ENCODE measurements at places on chromosomes 3 and 15. TPM values are rescaled to one million over a fixed set of nuclear protein-coding genes. Genes with fewer than 3 reads are reported as not detected.

DNA sequence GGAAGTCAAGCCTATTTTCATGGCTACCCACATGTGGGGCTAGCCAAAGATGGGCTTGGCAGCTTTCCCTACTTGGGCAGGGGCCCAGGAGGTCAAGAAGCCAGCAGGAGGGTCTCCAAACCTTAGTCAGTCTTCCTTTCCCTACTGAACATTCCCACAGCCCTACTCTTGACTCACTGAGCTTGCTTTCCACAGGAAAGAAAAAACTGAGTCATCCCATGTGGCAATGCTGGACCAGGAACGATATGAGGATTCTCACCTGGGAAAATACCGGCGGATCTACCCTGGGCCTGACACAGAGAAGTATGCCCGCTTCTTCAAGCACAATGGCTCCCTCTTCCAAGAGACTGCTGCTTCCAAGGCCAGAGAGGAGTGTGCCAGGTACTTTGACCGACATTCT is 3.7 kb upstream of the NGRN start:
- DNase-seq: no peak

- no peak for DNase-seq
Measured at GRCh38 chr3:71488391-71488809, 95.1 kb downstream of the FOXP1 start.

Gene TRPC1
- polyA plus RNA-seq: 9.4 TPM

Gene SCAANT1
- polyA plus RNA-seq: not detected

Gene SEMA5B
- not detected for polyA plus RNA-seq

DNA sequence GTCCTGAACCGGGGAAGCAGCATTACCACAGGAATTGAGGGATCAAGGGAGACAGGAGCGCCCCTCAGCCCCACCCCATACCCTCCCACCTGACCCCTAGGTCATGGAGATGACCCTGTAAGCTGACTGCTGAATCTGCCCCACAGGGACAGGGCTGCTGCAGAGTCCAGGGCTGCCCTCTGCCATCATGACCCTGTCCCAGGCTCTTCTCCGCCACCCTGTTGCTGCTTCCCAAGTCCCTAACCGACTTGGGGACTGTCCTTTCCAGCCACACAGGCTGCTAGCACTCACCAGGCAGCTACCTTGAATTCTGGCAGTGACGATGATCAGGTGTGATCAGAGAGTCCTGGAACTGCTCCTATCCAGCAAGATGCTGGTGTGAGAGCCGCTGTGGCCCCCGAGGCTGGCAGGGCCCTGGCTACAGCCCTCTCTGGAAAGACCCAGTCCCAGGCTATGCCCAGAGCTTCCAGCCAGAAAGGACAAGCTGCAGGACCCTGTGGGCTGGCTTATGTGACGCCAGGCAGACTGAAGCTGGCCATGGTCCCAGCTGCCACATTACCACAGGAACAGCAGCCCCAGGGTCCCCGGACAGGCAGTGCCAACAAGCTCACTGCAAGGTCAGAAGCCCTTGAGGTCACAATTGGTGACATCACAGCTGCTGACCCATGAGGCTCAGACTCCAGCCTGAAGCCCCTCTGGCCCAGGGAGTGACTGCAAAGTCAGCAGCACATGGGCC is at the start of gene C3orf22:
Gene C3orf22 (minus strand): TSS at position 597 of the 736 bp plus-strand sequence. CDS start 5,542 bp downstream, outside the sequence.
- no peak for DNase-seq

Gene FGD5
- not detected for polyA plus RNA-seq

DNA sequence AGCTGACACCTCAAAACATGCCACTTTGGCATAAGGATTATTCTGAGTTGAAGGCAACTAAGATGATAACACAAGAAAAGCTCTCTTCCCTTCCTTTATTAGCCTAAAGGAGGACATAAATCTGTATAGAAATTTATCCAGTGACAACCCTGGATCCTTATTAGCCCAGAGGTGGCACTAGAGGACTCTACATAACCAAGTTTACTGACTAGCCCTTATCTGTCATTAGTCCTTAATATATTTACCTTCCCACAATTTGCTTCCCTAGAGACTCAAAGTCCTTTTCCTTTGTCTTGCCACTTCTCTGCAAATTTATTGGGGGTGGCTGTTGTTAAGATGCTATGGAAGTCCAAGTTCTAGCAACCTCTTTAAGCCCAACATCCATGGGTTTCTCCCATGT is 26.7 kb downstream of the CEP70 start:
- no peak for DNase-seq

DNA sequence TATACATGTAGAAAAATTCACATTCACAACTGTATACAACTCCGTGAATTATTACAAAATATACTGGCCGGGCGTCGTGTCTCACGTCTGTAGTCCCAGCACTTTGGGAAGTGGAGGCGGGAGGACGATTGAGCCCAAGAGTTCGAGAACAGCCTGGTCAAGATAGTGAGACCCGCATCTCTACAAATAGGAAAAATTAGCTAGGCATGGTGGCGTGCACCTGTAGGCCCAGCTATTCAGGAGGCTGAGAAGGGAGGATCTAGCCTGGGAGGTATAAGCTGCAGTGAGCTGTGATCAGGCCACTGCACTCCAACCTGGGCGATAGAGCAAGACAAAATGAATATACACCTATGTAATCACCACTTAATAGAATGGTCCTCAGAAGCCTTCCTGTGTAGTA is 1.3 kb downstream of the RAD51 start:
- no peak for DNase-seq

DNA sequence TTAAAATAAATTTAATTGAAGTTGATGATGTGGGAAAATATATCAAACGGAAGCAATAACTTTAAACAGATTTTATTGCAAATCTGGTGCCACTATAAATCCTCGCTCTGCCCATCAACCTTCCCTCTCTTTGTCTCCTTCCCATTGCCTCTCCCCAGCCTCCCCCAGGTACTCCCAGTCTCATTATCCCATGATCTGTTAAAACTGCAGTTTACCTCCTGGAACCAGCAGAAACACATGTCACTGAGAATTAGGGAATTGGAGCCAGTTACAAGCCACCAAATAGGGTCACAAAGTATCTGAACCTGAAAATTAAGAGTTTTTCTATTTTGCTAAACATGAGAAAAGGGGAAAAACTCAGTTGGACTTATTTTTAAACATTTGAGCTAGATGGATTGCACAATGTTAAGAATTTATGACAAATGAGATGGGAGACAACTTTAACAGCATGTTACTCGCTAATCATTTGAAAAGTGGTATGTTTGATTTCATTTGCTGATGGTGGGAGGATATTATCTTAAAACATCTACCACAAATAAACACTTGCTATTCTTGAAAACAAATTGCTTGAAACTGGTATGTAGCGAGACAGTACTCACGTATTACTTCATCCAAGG is 2.4 kb downstream of the PLCH1 start:
- no peak for DNase-seq

Gene POMGNT2
- 20.0 TPM for polyA plus RNA-seq
